ENCODE measurements at places on chromosomes 2 and 18.

DNA sequence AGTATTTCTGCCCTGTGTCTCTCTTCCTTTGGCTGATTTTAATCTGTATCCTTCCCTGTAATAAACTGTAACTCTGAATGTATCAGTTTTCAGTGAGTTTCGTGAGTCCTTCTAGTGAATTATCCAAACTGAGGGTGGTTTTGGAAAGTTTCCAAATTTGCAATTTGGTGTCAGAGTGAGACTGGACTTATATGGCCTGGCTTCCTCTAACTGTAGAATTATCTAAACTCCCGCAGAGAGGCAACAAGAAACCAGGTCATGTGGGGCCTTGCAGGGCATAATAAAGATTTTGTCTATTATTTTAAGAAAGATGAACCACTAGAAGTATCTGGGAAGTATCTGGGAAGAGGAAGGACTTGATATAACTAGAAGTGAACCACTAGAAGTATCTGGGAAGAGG lies 95.3 kb upstream of the RNF152 start:
- no peak for DNase-seq

DNA sequence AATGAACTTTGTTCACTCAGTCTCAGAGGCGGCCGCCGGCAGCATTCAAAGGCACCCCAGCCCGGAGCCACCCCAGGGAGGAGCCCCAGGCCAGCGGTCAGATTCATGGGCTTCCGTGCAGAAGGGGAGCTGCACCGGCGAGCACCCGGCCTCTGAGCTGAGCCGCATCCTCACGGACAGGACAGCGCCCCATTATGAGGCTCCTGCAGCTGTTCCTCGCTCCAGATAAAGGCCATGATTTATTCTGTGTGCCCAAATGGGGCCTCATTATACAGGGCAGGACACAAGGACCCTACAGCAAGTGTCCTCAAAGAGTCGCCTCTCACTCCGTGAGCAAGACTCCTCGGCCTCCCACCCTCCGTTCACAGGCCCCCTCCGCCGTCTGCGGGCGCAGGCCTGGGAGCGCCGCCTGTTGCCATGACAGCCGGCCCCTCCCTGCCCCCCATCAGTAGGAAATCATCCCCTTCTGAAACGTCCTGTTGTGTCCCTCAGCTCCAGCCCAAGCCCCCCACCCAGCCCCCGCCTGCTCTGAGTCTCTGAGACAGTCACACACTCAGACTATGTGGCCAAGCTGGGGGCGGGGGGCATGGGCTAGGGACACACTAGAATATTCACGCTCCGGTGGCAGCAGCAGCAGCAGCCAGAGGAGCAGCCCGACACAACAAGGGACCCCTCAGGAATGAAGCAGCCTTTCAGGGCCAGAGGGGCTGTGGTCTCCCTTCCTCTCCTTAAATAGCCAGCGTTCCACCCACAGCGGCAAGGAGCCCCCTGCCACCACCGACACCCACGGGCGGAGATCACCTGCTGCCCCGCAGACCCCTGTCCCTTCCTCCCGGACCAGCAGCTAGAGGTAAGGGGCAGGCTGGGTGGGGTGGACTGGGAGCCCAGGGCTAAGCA lies at the start of gene GPR17:
GPR17 (plus strand) TSS at position 759 of the 897 bp plus-strand sequence. CDS start 4,583 bp downstream, outside the sequence.
- no peak for DNase-seq

DNA sequence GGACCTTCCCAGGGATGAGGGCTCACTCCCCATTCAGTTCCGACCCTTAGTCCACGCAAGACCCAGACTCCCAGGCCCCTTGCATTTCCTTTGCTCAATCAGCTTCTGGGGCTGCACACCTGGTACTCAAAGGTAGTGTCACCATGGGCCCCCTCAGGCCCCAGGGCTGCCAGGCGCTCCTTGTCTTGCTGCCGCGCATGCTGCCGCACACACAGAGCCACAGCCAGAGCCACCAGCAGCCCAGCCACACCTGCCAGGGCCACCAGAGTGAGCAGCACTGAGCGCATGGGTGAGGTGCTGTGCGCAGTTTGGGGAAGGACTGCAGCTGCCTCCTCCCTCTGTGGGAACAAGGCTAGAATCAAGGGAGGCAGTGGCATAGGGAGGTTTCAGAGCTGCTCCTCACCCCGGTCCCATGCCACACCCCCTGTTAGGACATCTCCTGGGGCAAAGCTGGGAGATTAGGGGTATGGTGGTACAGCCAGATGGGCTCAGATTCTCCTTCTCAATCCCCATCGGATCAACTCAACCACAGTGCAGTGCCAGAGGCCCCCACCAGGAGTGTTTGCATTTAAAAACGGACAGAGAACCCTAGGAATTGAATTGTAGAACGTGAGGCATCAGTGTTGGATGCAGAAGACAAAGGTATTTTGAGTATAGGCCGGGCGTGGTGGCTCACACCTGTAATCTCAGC lies 11.3 kb downstream of the PTPRN start:
- DNase-seq = no peak

- no peak for DNase-seq
Observed at GRCh38 chr18:51716277-51716676, 518.8 kb upstream of the MEX3C start.

DNA sequence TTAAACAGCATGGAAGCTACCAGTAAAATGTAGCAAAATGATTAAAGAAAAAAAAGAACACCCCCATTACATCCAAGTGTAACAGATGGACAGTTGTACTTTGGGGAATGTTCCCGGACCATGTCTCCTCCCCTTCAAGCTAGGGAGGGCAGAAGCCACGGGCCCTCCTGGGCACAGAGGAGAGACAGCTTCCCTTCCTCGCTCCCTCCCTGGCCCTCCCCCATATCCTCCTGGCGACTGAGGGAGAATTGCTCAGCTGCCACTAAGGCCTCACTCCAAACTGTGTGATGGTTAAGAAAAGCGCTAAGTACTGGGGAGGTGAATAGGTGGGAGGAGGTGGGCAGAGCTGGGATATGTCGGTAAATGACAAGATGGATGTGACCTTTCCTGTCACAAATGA lies 358.0 kb downstream of the HRH4 start:
- DNase-seq = no peak

- no peak for DNase-seq
Observed at GRCh38 chr2:138279871-138280270, 221.7 kb upstream of the SPOPL start.

DNA sequence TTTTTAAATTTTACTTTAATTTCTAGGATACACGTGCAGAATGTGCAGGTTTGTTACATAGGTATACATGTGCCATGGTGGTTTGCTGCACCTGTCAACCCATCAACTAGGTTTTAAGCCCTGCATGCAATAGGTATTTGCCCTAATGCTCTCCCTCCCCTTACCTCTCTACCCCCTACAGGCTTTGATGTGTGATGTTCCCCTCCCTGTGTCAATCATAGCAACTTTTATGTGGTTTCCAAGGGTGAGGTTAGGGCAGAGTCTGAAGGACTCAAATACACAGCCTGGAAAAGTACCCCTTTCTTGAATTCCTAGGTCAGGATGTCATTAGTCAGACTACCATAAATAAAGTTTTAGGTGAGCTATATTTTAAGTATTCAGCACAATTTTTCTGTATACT lies 31.1 kb upstream of the MYT1L start:
- no peak for DNase-seq
